ENCODE measurements at places on chromosomes 7 and 10.

- DNase-seq = no peak
Observed at GRCh38 chr7:152754075-152754730, 5.3 kb upstream of the ACTR3B start.

DNA sequence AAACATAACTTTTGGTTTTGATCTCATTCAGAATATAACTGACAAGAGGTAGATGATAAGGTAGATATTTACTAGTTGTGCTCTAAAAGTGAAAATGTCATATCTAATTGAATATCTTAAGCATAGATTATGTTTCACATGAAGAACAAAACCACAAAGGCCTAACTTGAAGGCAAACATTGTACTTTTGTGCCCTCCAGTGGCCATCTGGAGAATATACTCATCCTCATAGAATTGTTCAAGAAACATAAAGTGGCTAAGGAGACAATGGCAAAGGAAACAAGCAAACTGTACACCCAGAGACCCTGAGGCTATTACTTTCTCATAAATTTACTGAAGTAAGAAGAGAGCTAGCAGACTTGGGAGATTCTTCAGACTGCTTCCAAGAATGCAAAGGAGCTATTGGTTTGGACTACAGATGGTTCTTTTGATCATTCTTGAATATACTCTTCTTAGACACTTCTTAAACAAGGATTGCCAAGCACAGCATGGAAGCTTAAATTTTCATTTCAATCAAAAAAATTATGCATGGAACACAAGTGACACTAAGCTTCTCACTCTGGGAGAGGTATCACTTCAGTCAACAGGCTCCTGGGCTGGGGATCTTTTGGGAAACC, 98.2 kb upstream of the DKK1 start:
- DNase-seq = no peak

- no peak for DNase-seq
Observed at GRCh38 chr10:132422903-132423825, 26.2 kb downstream of the PWWP2B start.

GRCh38 chr10:2208106-2208505, 470.8 kb upstream of the ADARB2 start:
- DNase-seq = no peak

GRCh38 chr7:55128693-55129394, 110.0 kb downstream of the EGFR start:
- no peak for DNase-seq

GRCh38 chr10:133212853-133213494, 17.0 kb upstream of the UTF1 start:
- no peak for DNase-seq

DNA sequence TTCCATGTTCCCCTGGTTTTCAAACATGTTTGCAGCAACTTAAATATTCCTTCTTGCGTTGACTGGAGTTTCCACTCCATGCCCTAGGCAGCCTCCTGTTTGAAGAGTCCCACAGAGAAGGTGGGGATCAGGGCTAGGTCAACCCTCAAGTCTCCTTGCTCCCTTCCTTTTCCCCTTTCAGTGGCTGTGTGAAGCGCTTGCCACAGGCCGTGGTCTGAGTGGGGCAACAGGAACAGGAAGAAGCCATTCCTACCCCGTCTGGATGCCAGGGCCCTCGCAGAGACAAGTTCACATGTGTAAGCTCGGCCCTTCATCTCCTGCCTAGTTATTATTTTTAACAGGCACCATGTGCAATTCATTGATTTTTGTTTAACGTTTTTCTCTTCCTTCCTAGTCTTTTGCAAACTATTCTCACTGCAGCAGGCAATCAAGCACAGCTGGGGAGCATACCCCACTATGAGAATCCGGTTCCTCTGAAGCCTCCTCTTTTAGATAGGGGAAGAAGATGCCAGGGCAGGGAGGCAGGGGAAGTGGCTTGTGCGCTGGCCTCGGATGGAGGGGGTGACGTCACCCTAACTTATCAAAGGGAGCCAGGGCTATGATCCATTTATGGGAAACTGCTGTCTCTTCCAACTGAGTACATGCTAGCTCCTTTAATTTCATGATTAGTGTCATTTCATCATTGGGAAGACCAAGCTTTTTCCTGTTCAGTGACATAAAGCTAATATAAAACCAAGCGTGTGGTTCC, 64.2 kb downstream of the PRLHR start:
- no peak for DNase-seq

DNA sequence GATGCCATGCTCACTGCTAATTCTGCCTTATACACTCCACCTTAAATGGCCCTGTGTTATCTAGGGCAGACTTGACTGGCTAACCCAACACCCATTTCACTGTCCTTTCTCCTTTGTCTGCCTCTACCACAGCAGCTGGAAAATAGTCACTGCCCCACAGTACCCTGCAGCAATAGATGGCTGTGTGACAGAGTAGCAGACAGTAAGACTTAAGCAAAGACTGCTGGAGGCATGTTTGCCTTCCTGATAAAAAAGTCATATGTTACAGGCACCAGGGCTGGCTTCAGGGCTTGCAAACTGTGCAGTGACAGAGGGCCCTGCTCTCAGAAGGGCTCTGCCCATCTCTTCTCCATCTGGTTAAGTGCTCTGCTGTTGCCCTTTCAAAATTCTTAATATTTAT, 332.6 kb upstream of the GHITM start:
- DNase-seq = no peak

DNA sequence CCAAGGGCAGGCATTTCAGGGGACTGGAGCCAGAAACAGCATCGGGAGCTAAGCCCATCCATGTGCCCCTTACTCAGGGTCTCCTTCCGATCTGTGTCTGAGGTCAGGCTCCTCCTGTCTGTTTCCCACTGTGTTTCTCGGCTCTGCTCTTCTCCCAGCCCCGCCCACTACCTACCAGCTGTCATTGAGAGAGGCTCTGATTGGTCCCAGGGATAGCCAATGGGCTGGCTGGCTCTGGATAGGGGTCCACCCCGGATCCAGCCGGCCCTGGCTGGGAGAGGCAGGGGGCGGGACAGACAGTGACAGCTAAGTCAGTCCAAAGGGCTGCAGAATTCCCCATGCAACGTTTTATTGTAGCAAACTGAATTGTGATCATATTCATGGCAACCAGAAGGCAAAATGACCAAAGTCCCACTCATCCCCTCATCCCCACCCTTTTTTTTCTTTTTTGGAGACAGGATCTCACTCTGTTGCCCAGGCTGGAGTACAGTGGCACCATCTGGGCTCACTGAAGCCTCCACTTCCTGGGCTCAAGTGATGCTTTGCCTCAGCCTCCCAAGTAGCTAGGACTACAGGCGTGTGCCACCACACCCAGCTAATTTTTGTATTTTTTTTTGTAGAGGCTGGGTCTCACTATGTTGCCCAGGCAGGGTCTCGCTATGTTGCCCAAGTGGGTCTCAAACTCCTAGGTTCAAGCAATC, 76.3 kb downstream of the CLIP2 start:
- no peak for DNase-seq
